ENCODE measurements at places on chromosomes 7 and 10. TPM values are rescaled to one million over a fixed set of nuclear protein-coding genes. Genes with fewer than 3 reads are reported as not detected.
A peak's percentile ranks its signal among the peaks of the same experiment; 100 is the strongest.

TLX1 gene
- not detected for total RNA-seq

ANKRD22 gene
- total RNA-seq = not detected

SEMA3C gene
- 60.5 TPM for total RNA-seq

ADIRF gene
- 69.1 TPM for total RNA-seq

CRCP gene
- total RNA-seq = 35.0 TPM

SLC39A12 gene
- not detected for total RNA-seq

HOXA9 gene
- 30.8 TPM for total RNA-seq

DNA sequence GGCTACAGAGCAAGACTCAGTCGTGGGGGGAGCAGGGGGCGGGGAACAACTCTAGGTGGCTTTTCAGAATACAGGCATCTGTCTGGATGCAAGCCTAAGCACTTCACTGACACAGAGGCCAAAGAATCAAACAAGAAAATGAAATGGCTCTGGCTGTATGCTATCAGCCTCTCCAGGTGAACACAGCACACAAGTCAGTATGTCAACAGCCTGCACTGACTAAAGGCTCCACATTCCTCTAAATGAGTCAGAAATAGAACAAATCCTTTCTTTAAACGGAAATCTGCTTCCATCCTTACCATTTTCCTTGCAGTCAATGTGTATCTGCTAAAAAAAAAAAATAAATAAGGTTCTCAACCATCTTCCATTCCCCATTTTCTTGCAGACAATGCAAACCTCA lies 88.3 kb downstream of the ARMH3 start:
- no peaks in the 10 kb centered on the region for H3K27me3 ChIP-seq
- DNase-seq = peak; percentile 39
- peak overlapping the region; percentile 38 for H3K27ac ChIP-seq
- peaks cover 8% of the 10 kb centered on the region for H3K36me3 ChIP-seq
- peaks cover 47% of the 10 kb centered on the region for H3K4me1 ChIP-seq
- no peak overlapping the region for H3K4me3 ChIP-seq

- peaks cover 6% of the 10 kb centered on the region for H3K4me1 ChIP-seq
- no peak overlapping the region for H3K4me3 ChIP-seq
- H3K27ac ChIP-seq = no peak overlapping the region
- peaks cover 11% of the 10 kb centered on the region for H3K27me3 ChIP-seq
These were observed 97.7 kb upstream of the FAM180A start for GRCh38 chr7:135846339-135846738.

- 0 out of 2 replicates have a peak, but pooled peaks cover 4% of the 10 kb centered on the region for H3K36me3 ChIP-seq
- H3K4me3 ChIP-seq = no peak overlapping the region
- no peak overlapping the region for H3K27ac ChIP-seq
- DNase-seq = no peak
- no peaks in the 10 kb centered on the region for H3K4me1 ChIP-seq
These were observed 21.8 kb downstream of the PWWP2B start for GRCh38 chr10:132418527-132419416.

- H3K27ac ChIP-seq = no peak overlapping the region
- peaks cover 24% of the 10 kb centered on the region for H3K4me1 ChIP-seq
- no peak for DNase-seq
These were observed 323.1 kb downstream of the TNS3 start for GRCh38 chr7:47258798-47259197.

DNA sequence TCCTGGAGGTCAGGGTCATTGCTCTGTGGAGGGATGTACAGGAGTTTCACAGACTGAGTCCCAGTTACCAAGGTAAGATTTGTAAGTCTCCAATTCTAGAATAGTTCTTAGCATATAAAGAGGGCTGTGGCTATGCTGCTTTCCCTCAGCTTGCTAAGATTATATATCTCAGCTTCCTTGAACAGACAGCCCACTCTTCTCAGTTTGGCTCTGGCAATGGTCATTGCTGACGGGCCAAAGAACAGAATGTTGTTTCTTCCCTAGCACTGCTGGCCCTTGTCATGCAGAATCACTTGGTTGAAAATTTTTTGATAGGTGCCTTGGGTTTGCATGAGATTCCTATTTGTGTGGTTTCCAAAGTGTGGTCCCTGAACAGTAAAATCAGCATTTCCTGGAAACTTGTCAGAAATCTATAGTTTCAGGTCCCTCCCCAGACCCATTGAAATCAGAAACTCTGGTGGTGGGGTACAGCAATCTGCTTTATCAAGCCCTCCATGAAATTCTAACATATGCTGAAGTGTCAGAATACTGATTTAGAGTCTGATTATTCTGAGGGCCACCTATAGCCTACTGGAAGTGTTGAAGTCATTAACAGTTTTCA lies 38.2 kb downstream of the NRBF2 start:
- DNase-seq = no peak
- peaks cover 12% of the 10 kb centered on the region for H3K4me1 ChIP-seq
- H3K27ac ChIP-seq = no peak overlapping the region
- H3K36me3 ChIP-seq = peaks cover 19% of the 10 kb centered on the region
- no peaks in the 10 kb centered on the region for H3K27me3 ChIP-seq
- no peak overlapping the region for H3K4me3 ChIP-seq

GRCh38 chr10:11358011-11358410 lies 253.4 kb downstream of the USP6NL start:
- no peak overlapping the region for H3K27ac ChIP-seq
- H3K27me3 ChIP-seq = peaks cover 8% of the 10 kb centered on the region
- H3K36me3 ChIP-seq = no peaks in the 10 kb centered on the region
- no peak for DNase-seq

- H3K27me3 ChIP-seq = peaks cover 3% of the 10 kb centered on the region
- H3K27ac ChIP-seq = peak overlapping the region; percentile 83
- no peaks in the 10 kb centered on the region for H3K36me3 ChIP-seq
- peak overlapping the region; percentile 69 for H3K4me3 ChIP-seq
- peaks cover 69% of the 10 kb centered on the region for H3K4me1 ChIP-seq
These were observed 292.5 kb downstream of the CCDC3 start for GRCh38 chr10:12709000-12709401.

DNA sequence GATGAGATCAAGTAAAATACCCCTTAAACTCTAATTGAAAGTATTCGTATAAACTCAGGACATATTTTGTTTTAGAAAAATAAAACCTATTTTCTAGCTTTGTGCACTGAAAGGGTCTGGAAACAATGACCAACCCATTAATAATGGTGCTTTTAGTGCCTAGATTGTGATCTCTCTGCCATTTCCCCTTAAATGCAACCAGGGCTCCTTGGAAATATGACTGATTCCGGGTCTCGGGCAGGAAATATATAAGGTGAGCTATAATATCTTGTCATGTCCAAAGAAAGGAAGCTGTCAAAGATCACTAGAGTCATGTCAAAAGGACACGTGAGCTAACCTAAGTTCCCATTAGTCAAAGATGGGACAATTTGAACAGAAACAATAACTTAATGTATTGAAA lies 12.4 kb upstream of the ADAM12 start:
- DNase-seq = no peak
- peaks cover 35% of the 10 kb centered on the region for H3K4me1 ChIP-seq
- peaks cover 11% of the 10 kb centered on the region for H3K36me3 ChIP-seq

GRCh38 chr7:103735377-103735776 lies 254.1 kb downstream of the RELN start:
- peaks cover 10% of the 10 kb centered on the region for H3K4me1 ChIP-seq
- no peaks in the 10 kb centered on the region for H3K36me3 ChIP-seq
- H3K4me3 ChIP-seq = no peak overlapping the region

DNA sequence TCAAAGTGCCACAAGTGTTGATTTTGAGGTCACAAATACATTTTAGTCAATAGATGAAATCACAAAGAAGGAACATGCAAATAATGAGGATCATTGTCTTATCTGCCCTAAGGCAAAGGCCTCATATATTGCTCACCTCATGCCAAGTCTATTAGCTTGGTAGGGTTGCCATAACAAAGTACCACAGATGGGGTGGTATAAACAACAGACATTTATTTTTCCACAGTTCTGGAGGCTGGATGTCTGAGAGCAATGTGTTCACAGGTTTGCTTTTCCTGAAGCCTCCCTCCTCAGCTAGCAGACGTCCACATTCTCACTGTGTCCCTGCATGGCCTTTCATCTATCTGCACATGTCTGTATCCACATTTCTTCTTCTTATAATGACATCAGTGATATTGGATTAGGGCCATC lies 59.6 kb downstream of the RELN start:
- no peak overlapping the region for H3K27ac ChIP-seq
- no peak for DNase-seq
- H3K4me1 ChIP-seq = no peaks in the 10 kb centered on the region
- H3K27me3 ChIP-seq = peaks cover 4% of the 10 kb centered on the region

- peaks cover 23% of the 10 kb centered on the region for H3K27me3 ChIP-seq
- peaks cover 14% of the 10 kb centered on the region for H3K4me1 ChIP-seq
- H3K4me3 ChIP-seq = no peak overlapping the region
- no peak for DNase-seq
These were observed 41.4 kb upstream of the NPFFR1 start for GRCh38 chr10:70324951-70325781.

- H3K4me3 ChIP-seq = no peak overlapping the region
- H3K27me3 ChIP-seq = peaks cover 7% of the 10 kb centered on the region
- H3K4me1 ChIP-seq = no peaks in the 10 kb centered on the region
- DNase-seq = no peak
- no peaks in the 10 kb centered on the region for H3K36me3 ChIP-seq
- no peak overlapping the region for H3K27ac ChIP-seq
These were observed 36.6 kb downstream of the PRKCQ start for GRCh38 chr10:6543431-6544005.

- H3K36me3 ChIP-seq = peaks cover 23% of the 10 kb centered on the region
- no peaks in the 10 kb centered on the region for H3K27me3 ChIP-seq
- H3K27ac ChIP-seq = peak overlapping the region; percentile 85
These were observed 1.0 kb upstream of the CROT start for GRCh38 chr7:87344446-87344845.

- peak overlapping the region; percentile 64 for H3K27ac ChIP-seq
- no peaks in the 10 kb centered on the region for H3K36me3 ChIP-seq
- peak overlapping the region; percentile 92 for H3K4me3 ChIP-seq
- H3K27me3 ChIP-seq = no peaks in the 10 kb centered on the region
These were observed 2.0 kb downstream of the PIP4K2A start for GRCh38 chr10:22712211-22712955.

DNA sequence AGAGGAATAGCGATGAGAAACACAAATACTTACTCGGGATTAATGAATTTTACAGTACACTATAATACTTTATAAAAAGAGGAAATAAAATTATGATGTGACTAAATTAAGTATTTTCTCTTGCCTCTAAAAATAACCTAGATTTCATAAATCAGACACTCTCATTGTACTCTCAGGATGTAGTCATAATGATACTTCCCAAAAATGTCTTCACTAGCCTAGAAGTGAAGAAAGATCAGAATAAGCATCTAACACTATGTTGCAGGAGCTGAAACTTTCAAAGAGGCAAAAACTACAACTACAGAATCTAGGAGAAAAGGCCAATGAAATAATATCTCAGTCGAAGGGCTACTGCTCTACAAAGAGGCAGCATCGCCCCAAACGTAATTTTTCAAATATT lies 49.4 kb downstream of the DNAJC1 start:
- H3K4me3 ChIP-seq = no peak overlapping the region
- no peaks in the 10 kb centered on the region for H3K4me1 ChIP-seq
- no peak for DNase-seq
- H3K36me3 ChIP-seq = no peaks in the 10 kb centered on the region

GRCh38 chr10:10927608-10928007 lies 90.1 kb upstream of the CELF2 start:
- no peaks in the 10 kb centered on the region for H3K36me3 ChIP-seq
- no peak for DNase-seq
- no peaks in the 10 kb centered on the region for H3K4me1 ChIP-seq
- H3K27ac ChIP-seq = no peak overlapping the region

DNA sequence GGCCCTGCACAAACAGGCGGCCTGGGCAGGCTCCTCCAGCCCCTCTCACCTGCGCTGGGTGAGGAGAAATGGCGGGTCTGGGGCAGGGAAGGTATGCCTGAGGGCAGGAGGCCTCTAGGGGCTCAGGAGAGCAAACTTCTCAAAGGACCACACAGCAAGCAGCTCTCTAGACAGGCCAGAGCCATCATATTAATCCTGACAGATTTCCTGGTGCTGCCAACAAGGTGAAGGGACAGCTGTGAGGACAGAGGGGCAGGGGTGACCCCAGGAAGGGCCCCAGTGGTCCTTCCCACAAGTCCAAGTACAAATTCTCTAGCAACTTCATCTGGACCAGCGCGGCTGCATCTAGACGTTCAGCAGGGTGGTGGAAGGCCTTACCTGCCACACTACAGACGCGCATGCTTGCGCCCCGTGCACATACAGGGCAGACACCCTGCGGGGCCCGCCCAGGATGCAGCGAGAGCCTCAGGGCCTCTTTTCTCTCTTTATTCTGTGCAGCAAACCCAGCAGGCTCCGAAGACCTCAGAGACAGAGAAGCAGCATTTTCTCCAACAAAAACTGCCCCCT lies 62.1 kb downstream of the ZRANB1 start:
- H3K4me3 ChIP-seq = no peak overlapping the region
- H3K36me3 ChIP-seq = peaks cover 13% of the 10 kb centered on the region
- DNase-seq = no peak
- H3K4me1 ChIP-seq = peaks cover 48% of the 10 kb centered on the region

- peaks cover 2% of the 10 kb centered on the region for H3K27me3 ChIP-seq
- H3K4me1 ChIP-seq = no peaks in the 10 kb centered on the region
- DNase-seq = no peak
These were observed 244.6 kb downstream of the SORCS1 start for GRCh38 chr10:106919871-106920282.

- H3K36me3 ChIP-seq = peaks cover 9% of the 10 kb centered on the region
- no peak overlapping the region for H3K4me3 ChIP-seq
- peaks cover 1% of the 10 kb centered on the region for H3K27me3 ChIP-seq
- H3K4me1 ChIP-seq = peaks cover 21% of the 10 kb centered on the region
- no peak overlapping the region for H3K27ac ChIP-seq
These were observed 15.0 kb downstream of the CDK14 start for GRCh38 chr7:90611115-90611514.

- no peak overlapping the region for H3K27ac ChIP-seq
- H3K4me3 ChIP-seq = no peak overlapping the region
- peaks cover 10% of the 10 kb centered on the region for H3K4me1 ChIP-seq
- no peaks in the 10 kb centered on the region for H3K27me3 ChIP-seq
These were observed 321.4 kb downstream of the CDK14 start for GRCh38 chr7:90917539-90917938.

DNA sequence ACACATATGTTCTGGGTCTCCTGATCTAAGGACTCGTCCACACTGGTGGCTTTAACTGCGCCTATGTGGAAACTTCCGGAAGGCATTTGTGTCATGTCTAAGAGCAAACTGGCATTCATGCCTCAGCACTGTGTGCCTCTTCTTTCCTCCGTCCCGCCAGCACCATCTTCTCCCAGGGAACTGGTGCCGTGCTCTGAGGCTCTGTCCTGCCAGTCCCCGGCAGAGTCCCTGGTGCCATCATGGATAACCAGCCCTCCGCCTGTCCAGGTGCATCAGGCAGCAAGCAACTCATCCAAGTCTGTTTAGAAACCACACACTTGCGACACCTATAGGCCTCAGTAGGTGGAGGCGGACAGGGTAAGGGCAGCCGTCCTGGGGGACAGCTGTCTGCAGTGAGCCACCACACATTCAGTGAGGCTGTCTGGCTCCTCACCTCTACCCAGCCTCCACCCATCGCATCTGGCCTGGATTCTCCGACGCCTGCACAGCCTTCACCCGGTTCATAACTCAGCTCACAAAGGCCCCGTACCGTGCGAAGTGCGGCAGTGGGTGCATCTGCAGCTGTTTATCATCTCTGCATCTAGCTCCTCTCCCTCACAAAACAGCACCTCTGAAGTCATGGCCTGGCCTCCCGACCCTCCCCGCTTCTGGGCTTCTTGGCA lies 162.7 kb downstream of the DIP2C start:
- peaks cover 6% of the 10 kb centered on the region for H3K36me3 ChIP-seq
- no peak for DNase-seq
- H3K27me3 ChIP-seq = peaks cover 1% of the 10 kb centered on the region
- peaks cover 30% of the 10 kb centered on the region for H3K4me1 ChIP-seq
- no peak overlapping the region for H3K4me3 ChIP-seq

GRCh38 chr7:133117452-133117851 lies 35.6 kb upstream of the CHCHD3 start:
- H3K4me3 ChIP-seq = no peak overlapping the region
- no peak overlapping the region for H3K27ac ChIP-seq
- H3K4me1 ChIP-seq = no peaks in the 10 kb centered on the region
- peaks cover 39% of the 10 kb centered on the region for H3K27me3 ChIP-seq
- DNase-seq = no peak
- no peaks in the 10 kb centered on the region for H3K36me3 ChIP-seq

All from HFFc6 (cell line).